ENCODE measurements at places on chromosomes 3 and 15.

GRCh38 chr3:129505341-129505740 is 23.1 kb upstream of the RHO start:
- DNase-seq = no peak

DNA sequence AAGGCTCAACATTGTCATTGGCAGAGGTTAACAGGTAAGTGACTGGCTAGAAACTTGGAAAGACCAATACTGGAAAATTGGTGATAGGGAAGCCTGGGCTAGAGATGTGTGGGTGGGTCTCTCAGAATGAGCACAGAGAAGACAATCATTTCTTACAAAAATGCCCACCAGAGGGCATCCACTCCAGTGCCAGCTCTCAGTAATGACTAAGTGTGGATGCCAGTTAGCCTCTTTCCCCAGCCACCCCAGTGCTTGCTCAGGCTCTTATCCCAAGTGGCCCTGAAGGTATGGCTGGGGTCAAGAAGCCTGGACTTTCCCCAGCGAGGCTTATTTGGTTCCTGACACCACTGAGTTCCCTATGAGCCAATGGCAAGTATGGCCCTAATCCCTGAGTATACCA is 115.9 kb upstream of the ST8SIA2 start:
- DNase-seq = peak; percentile 2

- no peak for DNase-seq
Measured at GRCh38 chr15:82047453-82048400, 1.9 kb upstream of the MEX3B start.

DNA sequence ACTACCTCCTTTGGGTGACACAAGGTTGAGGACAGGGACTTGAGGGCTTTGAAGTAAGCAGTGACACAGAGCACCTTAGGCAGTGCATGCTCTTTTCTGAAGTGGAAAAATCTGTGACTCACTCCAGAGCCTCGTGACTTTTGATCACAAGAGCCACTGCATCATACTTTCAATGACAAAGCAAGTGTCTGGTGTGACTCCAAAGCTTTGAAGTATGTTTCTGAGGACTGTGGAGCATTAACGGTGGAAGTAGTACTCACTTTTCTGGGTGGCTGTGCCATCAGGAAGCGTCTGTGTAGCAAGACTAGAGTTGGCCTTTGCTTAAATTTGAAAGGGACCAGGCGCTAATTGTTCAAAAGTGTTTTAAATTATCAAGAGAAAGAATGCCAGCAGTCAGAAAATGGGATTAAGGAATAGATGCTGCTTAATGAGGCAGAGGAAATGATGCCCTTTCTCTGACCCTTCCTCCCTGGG is 210.7 kb upstream of the TRIM42 start:
- DNase-seq = no peak

- DNase-seq = peak; percentile 67
Measured at GRCh38 chr3:32240159-32240545, 1.7 kb downstream of the CMTM8 start.

Data from CD4-positive, alpha-beta T cell treated with Interferon alpha-2 for 1 hour (primary cell).